Tibial artery (tissue), 4 donors: ENCODE measurements at places on chromosomes 3 and 15.

DNA sequence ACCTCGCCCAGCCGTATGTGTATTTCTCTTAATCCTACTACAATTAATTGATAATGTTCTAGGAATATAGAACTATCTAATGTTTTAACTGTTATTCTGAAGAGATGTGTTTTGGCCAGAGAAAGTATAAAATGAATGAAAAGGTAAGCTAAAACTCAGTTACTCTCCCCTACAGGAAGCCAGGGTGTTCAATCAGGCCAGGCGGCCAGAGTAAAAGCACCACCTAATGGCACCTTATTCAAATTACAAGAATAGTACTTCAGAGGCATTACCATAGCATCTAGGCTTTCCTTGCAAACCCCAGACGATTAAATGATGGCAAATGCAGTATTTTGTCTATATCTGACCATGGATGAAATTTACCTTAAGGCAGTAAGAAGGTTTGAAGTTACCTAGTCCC, 10.4 kb downstream of the SLC12A8 start:
- no peak for DNase-seq

- DNase-seq, result no peak
Measured at GRCh38 chr3:88742106-88742505, 365.3 kb upstream of the EPHA3 start.

DNA sequence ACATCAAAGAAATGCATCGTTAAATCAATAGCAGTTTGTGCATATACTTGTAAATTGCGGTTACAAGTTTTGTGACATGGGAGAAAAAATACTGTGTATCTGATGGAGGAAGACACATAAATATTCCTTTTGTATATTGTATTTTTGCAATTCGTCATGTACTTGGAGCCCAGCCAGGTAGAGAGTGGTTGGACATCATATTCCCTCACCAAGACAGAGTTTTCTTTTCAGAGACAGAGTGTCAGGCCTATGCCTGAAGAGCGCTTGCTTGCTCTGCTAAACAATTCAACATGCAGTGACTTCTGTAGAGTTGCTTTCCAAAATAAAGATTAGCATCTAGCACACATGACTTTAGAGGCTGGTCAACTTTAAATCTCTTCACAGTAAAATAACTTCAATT, 24.8 kb upstream of the MEIS2 start:
- no peak for DNase-seq

DNA sequence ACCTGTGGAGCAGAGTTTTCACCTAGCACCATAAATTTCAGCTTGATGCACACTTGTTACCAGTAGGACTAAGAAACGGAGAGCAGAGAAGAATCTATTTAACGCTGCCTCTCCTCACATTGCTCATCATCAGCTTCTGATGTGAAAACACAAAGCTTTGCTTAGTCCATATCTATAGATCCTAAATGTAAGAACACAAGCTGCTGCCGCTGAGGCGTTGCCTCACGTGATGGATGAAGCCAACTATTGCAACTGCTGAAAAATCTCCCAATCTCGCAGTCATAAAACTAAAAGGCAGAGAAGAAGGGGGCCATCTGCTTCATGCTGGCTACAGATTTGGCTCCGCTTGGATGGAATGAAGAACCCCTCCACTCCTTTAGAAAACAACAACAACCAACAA, 42.7 kb downstream of the CADPS start:
- DNase-seq, result no peak

DNA sequence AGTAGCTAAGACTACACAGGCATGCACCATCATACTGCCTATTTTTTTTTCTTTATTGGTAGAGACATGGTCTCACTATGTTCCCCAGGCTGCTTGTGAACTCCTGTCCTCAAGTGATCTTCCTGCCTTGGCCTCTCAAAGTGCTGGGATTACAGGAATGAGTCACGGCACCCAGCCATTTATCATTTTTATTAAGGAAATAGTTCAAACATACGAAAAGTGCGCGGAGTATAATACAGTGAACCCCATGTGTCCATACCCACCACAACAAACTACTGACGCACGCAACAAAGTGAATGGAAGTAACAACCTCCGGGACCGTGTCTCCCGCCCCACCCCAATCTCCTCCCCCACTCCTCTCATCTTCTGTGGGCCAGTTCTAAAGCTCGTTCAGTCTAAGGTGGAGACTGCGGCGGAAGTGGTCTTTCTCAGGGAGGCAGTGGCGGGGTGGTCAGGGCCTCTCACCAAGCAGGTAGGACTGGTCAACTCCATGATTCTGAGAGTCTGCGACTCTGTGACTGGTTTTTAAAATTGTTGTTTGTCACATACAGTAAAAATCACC, 42.1 kb downstream of the DNAJB8 start:
- DNase-seq, result no peak

GRCh38 chr3:41060106-41060505, 139.2 kb upstream of the CTNNB1 start:
- DNase-seq, result no peak

GRCh38 chr3:27637346-27637995, 84.7 kb downstream of the EOMES start:
- DNase-seq, result peak; percentile 81

- DNase-seq, result no peak
Measured at GRCh38 chr3:114878114-114878839, 268.8 kb downstream of the ZBTB20 start.

GRCh38 chr3:158539414-158540014, 31.5 kb upstream of the MLF1 start:
- no peak for DNase-seq

- DNase-seq, result no peak
Measured at GRCh38 chr15:76376816-76377215, 40.2 kb downstream of the ISL2 start.

DNA sequence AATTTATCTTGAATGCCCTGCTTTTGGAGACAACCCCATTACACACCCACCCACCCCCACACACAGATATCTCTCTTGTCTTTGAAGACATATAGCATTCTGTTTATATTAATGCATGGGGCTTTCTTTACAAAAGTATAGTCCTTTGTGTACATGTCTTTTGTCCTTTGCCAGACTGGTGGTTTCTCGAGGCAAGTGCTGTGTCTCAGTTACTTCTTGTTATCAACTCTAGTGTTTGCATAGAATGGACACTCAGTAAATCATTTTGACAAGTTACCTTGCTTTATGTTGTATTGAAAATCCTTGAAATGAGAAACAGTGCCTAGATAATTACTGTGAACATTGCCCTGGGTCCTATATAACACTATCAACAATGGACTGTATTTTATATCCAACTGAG, 33.9 kb downstream of the KBTBD8 start:
- DNase-seq, result no peak
